Hindlimb muscle (tissue), 1 donor: ENCODE measurements at places on chromosomes 7 and 10.

DNA sequence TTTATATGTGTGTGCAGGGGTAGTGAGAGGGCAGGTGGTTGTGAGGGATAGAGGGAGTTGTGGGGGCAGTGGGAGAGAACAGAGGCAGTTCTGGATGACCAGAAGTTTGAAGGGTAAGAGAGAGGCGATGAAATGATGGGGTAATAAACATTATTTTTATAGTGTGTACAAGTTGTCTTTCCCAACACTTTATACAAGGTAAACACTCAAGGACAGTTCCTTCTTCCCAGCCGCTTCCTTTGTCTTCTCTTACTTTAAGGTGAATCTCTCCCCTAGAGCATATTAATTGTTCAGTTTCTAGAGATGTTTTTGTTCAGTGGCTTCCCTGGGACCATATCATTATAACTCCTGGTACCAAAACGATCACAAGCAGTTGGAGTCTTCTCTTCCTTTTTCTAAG, 475.8 kb downstream of the PLXNA4 start:
- DNase-seq, result no peak

GRCh38 chr7:86407291-86407690, 236.4 kb upstream of the GRM3 start:
- no peak for DNase-seq

DNA sequence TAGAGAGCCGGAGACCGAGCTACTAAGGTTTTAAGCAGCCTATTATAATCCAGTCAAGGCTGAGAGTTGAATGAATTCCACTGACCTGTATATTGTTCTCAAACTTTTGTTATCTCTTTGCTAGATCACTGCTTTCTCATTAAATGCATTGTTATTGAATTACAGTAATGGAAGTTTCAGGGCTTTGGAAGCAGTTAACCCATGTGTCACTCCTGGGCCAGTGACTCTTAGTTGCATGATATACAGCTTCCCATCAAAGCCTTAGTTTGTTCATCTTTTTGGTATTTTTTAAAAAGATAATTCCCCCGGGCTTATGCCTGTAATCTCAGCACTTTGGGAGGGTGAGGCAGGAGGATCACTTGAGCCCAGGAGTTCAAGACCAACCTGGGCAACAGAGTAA, 55.4 kb upstream of the KIAA1217 start:
- DNase-seq, result no peak

DNA sequence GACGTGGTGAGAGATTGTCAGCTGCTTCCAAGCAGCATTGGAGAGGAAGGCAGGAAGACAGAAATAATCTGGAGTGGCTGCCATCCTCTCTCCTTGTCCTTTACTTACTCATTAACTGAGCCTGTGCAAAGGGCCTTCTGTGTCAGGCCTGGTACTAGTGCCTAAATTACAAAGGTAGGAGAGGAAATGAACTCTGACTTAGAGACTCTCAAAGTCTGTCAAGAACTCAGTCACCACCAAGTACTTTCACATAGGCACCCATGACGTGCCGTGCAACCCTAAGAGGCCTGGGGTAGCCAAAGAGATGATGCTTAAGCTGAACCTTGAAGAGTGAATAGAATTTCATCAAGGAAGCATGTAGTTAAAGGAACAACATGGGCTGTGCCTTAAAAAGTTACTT, 866.9 kb downstream of the LRMDA start:
- no peak for DNase-seq

GRCh38 chr10:52961323-52961722, 188.7 kb upstream of the MBL2 start:
- no peak for DNase-seq

GRCh38 chr7:80661729-80662128, 23.3 kb downstream of the CD36 start:
- DNase-seq, result no peak
